Upper lobe of left lung (tissue), 6 donors: ENCODE measurements at places on chromosomes 3 and 15. TPM values are rescaled to one million over a fixed set of nuclear protein-coding genes. Genes with fewer than 3 reads are reported as not detected.

DNA sequence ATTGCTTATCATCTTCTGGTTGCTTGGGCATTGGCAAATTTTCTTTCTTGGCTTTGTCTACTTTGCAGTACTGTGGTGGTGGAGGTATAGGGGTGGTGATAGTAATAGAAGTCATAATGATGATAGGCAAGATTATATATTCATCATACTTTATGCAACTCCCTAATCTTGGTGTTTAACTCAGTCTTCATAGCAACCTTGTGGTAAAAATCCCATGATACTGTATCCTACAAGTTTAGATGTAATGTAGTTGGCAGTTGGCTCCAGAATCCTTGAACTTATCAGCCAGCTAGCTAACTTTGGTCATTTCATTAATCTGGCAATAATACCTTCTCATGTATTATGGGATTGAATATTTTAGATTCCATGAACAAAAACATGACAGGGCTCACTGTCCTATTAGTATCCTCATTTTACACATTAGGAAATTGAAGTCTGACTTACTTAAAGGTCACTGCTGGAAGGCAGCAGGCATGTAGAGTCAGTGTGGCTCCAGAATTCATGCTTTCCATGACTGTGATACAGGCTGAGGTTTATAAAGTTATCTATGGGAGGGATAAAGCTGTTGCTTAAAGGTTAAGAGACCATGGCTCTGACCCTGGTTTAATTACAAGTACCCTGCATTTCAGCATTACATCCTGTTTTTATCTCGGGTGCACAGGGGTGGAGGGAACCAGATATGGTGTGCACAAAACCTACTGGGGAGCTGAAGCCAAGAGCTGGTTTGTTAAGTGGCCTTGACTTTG, 33.3 kb downstream of the RBMS3 start:
- DNase-seq = no peak

DNA sequence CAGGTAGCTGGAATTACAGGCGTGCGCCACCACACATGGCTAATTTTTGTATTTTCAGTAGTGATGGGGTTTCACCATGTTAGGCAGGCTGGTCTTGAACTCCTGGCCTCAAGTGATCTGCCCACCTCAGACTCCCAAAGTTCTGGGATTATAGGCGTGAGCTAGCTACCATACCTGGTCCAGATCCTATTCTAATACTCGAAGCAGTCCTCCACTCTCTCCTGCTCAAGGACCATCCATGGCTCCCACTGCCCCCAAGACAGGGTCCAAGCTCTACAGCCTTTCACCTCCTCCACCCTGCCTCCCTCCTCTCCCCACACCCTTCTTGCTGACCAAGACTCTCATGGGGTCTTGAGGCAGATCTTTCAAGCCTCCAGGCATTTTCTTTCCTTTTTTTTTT, 12.6 kb upstream of the GRIP2 start:
- no peak for DNase-seq

Gene CLPX
- 51.0 TPM for total RNA-seq

DNA sequence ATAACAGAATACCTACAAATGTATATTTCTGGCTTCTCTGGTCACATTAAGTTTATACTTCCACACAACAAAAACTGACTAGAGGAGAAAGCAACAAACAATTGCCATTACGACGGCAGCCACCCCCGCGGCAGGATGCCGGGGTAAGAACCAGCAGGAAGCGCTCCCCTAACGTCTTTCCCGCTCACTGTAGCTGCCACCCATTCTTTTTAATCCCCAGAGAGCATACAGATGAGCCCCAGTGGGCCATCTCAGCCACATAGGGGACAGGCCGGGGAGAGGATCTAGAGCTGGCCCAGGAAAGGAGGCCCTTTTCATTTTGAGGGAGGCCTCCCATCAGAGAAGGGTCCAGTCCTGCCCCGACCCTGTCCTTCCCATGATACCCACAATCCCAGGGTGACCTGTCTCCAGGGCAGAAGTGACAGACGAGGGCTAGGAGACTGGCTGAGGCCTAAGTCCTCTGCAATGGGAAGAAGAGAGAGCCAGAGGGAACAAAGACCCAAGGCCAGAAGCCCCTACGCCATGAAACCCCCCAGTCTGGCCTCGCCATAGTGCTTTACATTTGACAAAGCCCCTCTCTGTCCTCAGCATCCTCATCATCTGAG, 3.6 kb upstream of the CALML4 start:
- DNase-seq = no peak

- no peak for DNase-seq
These were observed 85.1 kb downstream of the PDCD6IP start for GRCh38 chr3:33883538-33883950.

DNA sequence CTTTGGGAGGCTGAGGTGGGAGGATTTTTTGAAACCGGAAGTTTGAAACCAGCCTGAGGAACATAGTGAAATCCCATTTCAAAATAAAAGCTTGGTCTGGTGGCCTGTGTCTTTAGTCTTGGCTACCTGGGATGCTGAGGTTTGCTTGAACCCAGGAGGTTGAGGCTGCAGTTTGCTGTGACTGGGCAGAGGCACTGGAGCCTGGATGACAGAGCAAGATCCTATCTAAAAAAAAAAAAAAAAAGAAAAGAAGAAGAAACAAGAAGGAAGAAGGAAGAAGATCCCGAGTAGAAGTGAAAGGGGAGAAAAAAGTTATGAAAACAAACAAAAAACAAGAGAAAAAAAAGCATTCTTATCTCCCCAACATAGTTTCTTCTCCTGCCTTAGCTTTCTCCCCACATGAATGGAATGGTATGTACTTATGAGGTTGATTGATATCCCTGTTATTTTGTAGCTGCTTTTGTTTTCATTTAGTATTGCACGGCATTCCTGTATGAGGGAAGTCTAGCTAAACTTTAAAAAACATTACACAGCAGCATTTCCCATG, 42.4 kb downstream of the TMEM40 start:
- DNase-seq = no peak

- DNase-seq = no peak
These were observed 336.9 kb downstream of the NLGN1 start for GRCh38 chr3:173734473-173734872.

DNA sequence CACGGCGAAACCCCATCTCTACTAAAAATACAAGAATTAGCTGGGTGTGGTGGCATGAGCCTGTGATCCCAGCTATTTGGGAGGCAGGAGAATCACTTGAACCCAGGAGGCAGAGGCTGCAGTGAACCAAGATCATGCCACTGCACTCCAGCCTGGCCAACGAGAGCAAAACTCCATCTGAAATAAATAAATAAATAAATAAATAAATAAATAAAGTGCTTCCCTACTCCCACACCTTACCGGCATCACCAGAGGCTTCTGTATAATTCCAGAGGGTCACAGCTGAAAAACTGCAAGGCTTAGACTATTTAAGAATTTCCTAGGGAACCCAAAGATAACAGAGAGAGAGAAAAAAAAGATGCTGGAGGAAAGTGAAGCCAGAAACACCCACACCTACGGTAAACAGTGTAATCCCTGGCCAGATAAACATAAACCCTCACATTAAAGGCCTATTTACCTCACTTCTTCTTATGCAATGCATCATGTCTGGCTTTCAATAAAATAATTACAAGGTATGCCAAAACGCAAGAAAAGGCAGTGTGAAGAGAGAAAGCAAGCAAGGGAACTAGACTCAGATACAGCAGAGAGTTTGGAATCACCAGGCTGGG, 15.0 kb upstream of the TRPM1 start:
- no peak for DNase-seq
